Erythroblast (primary cell): ENCODE measurements at places on chromosomes 12 and 14.

- DNase-seq, result no peak
These were observed 14.8 kb downstream of the ACOT6 start for GRCh38 chr14:73627151-73627558.

- DNase-seq, result no peak
These were observed 28.8 kb upstream of the IGF1 start for GRCh38 chr12:102509123-102509626.

DNA sequence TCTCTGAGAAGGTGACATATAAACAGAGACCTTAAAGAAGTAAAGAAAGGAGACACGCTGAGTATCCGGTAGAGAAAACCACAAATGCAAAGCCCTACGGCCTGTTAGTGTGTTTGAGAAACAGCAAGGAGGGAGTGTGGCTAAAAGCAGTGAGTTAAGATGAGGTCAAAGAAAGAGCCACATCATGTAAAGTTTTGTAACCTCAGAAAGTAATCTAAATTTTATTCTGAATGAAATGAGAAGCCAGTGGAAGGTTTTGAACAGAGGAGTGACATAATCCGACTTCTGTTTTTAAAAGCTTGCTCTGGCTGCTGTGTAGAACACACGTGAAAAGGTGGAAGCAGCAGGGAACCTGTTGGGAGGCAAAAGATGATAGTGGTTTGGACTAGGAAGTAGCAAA, 32.6 kb downstream of the PPP2R5E start:
- no peak for DNase-seq

GRCh38 chr12:77746096-77746495, 84.6 kb upstream of the NAV3 start:
- no peak for DNase-seq

- no peak for DNase-seq
These were observed 29.1 kb upstream of the ULK1 start for GRCh38 chr12:131865180-131865875.

DNA sequence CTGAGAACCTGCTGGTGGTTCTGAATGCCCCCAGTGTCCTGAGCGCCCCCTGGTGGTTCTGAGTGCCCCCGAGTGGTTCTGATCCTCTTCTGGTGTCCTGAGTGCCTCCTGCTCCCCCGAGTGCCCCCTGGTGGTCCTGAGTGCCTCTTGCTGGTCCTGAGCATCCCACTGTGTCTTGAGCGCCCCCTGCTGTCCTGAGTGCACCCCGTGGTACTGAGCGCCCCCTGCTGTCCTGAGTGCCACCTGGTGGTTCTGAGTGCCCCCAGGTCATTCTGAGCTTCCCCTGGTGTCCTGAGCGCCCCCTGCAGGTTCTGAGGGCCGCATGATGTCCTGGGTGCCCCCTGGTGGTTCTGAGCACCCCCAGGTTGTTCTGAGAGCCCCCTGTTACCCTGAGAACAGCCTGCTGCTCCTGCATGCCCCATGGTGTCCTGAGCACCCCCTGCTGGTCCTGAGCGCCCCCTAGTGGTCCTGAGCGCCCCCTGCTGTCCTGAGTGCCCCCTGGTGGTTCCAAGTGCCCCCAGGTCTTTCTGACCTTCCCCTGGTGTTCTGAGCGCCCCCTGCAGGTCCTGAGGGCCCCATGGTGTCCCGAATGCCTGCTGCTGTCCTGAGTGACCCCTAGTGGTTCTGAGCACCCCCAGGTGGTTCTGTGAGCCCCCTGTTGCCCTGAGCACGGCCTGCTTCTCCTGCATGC, 1165.4 kb downstream of the TMEM121 start:
- DNase-seq, result peak; percentile 78

DNA sequence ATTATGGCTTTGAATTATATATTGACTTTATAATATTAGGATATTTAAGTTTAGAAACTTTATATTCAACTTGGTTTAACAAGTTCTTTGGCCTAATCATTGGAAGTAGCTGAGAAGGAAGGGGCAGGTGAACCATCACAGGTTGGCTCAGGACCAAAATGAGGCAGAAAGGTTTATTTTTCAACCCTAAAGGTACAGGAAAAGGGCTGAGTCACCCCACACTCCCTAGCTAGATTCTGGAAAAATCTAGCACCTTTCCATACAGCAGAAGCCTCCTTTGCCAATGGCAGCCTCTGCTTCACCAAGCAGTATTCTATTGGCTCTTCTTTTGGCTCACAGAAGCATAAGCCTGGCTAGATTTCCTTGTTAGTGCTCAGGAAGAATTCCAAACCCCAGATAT, 19.3 kb upstream of the MED6 start:
- DNase-seq, result no peak

- DNase-seq, result peak; percentile 22
These were observed 12.5 kb upstream of the CIPC start for GRCh38 chr14:77085538-77085937.

DNA sequence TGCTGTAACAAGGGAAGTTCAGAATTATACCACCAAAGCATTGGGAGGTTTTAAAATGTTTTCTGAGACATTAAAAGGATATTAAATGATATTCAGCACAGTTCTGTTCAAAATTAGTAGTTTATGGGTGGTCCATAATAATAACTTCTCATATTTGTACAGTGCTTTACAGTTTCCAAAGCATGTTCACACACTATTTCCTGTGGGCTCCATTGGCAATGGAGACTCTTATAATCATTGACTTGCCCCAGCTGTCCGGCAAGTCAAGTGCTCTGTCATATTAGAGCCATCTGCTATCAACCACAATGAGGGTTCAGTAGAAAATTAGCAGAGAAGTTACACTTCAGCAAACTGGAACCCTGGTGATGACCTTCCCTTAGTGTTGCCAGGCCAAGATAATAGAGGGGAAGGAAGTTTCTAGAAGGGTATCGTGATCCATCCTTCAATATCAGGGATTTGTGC, 526.6 kb upstream of the CCDC196 start:
- DNase-seq, result no peak

- no peak for DNase-seq
These were observed 6.0 kb downstream of the TMCC3 start for GRCh38 chr12:94644141-94644979.

- DNase-seq, result no peak
These were observed 1.1 kb downstream of the KITLG start for GRCh38 chr12:88579161-88579517.

- DNase-seq, result peak; percentile 41
These were observed 92.9 kb downstream of the ERC1 start for GRCh38 chr12:1083889-1084262.

DNA sequence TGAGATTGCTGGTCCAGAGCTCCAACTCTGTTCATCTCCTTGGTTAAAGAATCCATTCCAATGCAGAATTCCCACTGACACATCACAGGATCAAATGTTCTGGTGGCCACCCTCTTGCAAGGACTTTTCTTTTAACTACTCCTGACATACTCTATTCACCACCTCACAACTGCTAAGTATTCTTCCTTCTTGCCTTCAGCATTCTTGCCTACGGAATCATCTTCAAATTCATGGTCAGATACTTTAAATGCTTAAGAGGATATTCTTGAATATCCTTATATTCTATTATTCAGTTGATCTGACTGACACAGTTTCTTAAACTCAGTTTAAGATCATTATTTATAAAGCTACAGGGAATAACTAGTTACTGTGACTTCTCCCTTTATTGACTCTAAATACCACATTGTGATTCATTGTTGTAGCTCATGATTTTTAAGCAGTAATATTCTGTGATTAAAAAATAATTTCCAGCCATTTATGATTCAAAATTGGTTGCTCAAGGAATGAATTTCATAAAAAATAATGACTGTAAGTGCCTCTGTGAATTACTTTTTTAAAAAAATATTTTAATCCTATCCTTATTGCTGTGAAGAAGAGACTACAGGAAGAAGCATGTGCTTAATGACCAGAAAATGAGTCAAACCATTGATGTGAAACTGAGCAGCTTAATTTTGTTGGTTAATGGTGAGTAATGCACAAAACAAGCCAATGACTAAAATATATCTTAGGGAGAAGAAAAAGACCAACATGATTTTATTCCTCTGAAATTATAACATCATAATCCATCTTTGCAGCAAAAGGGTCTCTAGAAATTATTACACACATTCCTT, 207.1 kb downstream of the PIK3C2G start:
- no peak for DNase-seq

DNA sequence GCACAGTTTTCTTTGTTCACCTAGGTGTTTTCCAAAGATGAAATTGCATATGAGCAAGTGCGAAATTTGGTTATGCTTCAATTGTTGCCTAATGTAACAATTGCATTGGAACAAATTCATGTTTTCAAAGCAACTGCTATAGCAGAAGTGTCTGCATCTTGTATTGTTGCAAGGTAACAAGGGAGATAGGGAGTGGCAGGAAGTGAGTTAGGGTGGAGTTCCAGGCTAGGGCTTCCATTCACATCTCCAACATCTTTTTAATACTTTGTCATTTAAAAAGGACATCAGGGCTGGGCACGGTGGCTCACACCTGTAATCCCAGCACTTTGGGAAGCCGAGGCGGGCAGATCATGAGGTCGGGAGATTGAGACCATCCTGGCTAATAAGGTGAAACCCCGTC, 312.3 kb upstream of the E2F7 start:
- no peak for DNase-seq

- no peak for DNase-seq
These were observed 388.5 kb upstream of the MIS18BP1 start for GRCh38 chr14:45641541-45641940.

GRCh38 chr14:102738373-102739189, 38.7 kb upstream of the TRAF3 start:
- no peak for DNase-seq

DNA sequence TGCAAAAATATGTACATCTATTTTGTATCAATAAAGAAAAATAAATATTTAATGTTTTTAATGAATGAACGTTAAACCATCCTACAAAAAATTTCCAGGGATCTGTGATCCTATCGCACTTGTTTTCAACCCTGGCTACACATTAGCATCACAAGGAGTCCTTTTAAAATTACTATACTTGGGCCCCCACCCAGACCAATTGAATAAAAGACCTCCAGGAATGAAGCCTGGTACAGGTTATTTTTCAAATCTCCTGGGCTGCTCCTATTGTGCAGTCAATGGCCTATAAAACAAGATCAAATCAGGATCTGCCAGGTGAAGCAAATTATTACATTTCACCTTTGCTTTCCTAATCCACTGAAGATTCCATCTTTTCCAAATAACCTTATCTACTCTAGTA, 33.4 kb upstream of the GXYLT1 start:
- DNase-seq, result no peak

GRCh38 chr14:64089920-64090319, 204.3 kb downstream of the ESR2 start:
- no peak for DNase-seq

GRCh38 chr12:89372584-89373370, 20.5 kb upstream of the DUSP6 start:
- peak; percentile 70 for DNase-seq

DNA sequence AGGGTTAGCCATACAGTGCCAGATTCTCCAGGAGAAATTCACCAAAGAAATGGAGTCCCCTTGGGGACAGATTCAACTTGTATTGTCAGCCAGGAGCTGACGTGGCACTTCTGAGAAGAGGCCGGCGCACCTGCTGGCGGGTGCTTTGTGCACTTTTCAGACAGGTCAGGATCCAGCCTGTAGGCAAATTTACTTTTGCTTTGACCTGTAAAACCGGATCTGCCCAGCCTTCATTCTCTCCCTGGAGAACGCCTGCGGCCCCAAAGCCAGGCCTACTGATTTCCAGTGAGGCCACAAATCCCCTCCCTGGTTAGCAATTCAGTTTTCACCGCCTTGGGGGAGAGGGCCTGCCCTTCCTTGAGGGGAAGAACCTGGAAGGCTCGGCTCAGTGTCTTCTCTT, 17.4 kb downstream of the P2RX4 start:
- DNase-seq, result no peak

DNA sequence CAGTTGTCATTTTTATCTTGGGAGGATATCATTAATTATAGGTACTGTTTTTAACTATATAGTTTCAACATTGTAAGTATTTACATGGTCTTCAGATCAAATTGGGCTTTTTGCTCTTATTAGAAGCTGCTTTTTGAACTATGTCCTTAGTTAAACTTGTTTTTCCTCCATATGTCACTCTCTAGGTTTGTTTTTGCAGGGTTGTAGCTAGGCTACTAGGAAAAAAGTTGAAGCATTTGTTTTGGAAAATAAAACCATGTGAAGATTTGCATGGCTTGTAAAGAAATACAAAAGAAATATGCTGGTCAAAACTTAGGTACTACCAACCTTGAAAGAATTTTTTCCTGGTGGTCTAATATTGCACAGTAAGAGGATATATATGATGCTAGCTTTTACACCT, 3.4 kb downstream of the ARID2 start:
- peak; percentile 19 for DNase-seq

DNA sequence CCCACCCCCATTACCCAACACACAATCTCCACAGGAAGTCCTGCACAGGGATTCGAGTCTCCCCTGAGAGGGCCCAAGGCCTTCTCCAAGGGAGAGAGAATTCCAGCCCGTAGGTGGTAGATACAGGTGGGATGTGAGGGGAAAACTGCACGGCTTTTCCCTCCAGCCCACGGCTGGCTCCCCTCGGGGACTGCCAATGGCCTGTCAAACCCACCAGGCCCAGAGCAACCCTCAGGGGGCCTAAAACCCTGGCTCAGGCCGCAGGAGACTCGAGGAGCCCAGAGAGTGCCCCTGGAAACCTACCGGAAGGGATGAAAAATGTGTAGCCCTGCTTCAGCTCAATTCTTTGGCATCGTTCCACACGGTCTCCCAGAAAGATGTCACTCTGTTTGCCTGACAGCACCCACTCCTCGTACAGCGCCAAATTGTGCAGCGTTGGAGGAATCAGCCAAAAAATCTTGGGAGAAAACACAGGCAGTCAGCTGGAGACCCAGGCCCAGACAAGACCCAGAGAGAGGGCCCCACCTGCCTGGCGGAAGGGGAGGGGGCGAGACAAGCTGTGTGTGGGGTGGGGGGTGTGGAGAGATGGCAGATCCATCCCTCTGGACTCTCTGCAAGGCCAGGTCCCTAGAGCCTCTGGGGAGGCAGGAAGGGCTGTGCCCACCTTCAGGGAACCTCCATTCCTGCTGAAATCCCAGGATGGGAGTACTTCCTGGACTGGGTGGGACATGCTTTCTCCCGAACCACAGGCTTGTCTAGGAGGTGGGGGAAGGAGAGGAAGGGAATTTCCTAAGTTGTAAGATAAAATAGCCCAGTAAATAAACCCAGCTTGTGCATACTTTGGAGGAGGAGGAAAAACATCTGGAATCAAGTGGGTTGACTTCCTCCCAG, 48.1 kb downstream of the KDM2B start:
- no peak for DNase-seq

DNA sequence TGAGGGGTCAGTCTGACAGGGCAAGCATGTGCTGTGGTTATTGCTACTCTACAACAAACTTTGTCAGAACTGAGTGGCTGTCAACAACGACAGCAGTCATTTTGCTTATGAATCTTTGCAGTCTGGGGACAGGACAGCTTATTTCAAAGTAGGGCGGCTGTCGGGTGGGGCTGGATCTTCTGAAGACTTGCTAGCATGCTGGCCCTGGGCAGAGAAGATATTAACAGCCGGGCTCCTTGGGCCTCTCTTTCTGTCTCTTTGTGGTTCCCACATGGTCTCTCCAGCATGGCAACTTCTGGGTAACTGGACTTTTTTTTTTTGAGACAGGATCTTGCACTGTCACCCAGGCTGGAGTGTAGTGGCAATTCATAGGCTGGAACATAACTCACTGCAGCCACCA, 33.9 kb upstream of the ALDH2 start:
- DNase-seq, result peak; percentile 80

GRCh38 chr12:53053218-53054111, 3.6 kb downstream of the TNS2 start:
- peak; percentile 48 for DNase-seq
